ENCODE measurements at places on chromosomes 1 and 21. TPM values are rescaled to one million over a fixed set of nuclear protein-coding genes. Genes with fewer than 3 reads are reported as not detected.

DNA sequence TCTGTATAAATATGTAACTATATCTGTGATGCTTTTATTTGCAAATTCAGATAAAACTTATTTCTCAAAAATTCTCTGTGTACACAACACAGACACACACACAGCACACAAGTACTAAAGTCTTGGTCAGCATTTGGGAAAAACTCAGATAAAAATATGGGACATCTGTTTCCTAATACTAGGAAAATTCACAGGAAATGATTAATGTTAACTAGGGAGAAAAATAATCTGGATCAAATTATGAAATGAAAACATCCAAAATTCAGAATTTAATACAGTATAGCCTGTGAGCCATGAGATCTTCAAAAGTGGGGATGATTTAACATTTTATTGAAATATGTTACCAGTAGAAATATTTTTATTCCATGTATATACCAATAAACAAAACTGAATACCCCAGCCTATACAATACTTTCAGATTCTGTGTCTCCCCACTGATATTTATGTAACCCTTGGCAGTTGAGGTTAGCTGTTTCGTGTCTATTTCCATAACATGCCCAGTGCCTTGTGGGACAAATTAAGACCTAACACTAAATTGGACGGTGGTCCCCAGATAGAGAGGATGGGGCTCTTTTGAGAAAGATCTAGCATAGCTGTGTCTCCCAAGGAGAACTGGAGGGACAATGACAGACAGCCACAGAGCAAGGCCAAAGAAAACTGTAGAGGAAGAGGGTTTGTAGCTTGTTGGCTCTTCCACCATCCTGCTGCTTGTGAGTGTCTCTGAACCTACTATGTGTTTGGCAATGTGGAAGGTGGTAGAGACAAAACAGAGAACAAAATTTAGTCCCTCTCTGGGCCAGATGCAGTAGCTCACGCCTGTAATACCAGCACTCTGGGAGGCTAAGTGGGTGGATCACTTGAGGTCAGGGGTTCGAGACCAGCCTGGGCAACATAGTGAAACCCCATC, 47.2 kb downstream of the GNG12 start:
- no peak overlapping the region for H3K4me3 ChIP-seq
- H3K4me1 ChIP-seq: peaks cover 9% of the 10 kb centered on the region
- H3K27me3 ChIP-seq: no peaks in the 10 kb centered on the region

DNA sequence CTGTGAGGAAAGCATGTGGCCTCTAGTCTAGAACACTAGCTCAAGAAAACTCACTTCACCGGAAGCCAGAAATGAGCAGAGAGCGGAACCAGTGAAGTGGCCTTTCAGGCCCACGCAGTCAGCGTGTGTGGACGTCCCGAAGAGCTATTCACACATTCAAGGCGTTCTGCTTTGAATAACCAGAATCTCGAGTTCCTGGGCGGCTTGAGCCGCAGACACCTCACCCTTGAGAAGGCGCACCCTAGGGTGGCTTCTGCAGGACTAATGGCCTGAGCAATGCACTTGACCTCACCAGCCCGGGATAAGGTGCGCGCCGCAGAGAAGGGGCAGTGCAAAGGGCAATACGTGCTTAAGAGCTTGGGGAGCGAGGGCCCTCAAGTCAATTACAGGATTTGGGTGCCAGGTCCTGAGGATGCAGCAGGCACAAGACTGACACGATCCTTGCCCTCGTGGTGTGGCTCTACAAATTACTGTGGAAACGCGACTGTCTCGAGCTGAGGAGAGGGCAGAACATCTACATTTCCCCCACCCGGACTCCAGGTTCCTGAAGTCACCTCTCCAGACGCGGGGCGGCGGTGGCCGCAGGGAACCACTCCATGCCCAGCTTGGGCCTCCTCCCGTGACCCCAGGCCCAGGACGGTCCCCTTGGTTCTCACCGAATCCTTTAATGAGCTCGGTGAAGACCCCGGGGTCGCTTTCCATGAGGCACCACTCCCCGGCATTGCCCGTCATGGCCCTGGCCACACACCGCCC, 455 bp downstream of the UCHL5 start:
- H3K27ac ChIP-seq: peak overlapping the region; percentile 100
- H3K36me3 ChIP-seq: no peaks in the 10 kb centered on the region
- DNase-seq: peak; percentile 38

Gene TFAP2E
- 0.99 TPM for total RNA-seq

Gene COL6A1
- total RNA-seq: 156 TPM

Gene DIO1
- not detected for total RNA-seq

Gene CCDC27
- total RNA-seq: not detected
